ENCODE measurements at places on chromosomes 7 and 10.

GRCh38 chr7:68256295-68256694, 1259.7 kb downstream of the TYW1 start:
- DNase-seq: no peak

DNA sequence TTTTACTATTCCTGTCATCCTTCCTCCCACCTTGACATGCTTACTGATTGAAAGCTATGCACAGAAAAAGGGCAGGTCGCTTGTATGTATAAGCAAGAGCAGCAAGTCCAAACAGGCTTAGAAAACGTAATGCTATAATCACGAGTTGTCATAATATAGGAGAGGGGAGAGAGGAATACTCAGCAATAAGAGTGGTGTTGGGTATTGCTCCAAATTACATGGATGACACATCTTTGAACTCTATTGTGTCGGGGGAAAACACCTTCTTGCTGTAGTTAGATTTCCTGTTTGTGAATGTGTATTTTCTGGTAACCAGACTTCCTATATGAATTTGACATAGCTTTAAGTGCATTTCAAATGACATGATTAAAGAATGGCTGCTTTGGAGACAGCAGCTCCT, 7.5 kb downstream of the MET start:
- DNase-seq: no peak

DNA sequence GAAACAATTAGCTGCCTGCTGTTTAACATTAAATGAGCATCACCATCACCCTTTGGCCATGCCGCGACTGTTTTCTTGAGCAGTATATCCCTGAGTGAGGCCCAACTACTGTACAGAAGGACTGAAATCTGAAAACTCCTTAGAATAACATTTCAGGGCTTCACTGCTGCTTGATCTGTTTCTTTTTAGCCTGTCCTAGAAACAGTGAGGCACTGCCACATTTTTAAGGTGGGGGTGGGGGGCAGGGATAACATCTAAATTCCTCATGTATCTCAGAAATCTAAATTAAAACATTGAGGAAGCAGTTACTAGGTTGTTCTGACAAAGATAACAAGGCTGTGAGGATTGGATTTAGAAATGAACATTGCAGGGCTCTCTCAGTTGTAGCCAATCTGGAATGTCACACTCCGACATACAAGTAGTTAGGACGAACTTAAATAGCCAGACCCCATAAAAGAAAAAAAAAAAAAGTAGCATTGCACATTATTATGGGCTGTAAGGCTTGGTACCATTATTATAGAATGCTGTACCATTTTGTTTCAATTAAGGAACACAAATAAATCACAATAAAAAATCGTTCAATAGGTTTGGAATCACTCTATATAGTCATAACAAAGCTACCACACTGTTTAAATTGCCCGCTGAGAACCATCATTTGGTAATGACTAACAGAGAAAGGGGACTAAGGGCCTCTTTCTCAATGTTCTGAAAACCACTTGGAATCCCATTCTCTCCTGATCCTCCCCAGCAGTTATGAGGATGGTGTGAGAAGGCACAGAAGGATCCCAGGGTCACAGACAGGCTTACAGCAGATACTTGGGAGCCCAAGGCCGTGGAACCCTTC, 256.1 kb downstream of the INHBA start:
- no peak for DNase-seq

DNA sequence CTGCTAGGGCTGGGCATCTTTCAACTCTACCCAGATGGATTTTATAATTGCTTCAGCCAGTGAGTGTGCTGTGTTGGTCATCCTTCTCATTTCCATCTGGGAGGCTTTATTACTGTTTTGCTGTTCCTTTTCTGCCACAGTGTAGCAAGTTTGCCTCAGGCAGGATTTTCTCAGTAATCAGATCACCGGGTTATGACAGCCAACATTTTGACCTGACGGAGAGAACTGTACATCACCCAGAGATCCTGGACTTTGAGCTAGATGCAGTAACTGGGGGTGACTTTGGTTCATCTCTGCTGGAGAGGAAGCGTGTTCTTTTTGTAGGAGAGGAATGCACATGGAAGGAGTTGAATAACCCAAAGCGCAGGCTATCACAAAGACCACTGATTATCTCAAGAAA, 111.8 kb upstream of the AGR3 start:
- no peak for DNase-seq

DNA sequence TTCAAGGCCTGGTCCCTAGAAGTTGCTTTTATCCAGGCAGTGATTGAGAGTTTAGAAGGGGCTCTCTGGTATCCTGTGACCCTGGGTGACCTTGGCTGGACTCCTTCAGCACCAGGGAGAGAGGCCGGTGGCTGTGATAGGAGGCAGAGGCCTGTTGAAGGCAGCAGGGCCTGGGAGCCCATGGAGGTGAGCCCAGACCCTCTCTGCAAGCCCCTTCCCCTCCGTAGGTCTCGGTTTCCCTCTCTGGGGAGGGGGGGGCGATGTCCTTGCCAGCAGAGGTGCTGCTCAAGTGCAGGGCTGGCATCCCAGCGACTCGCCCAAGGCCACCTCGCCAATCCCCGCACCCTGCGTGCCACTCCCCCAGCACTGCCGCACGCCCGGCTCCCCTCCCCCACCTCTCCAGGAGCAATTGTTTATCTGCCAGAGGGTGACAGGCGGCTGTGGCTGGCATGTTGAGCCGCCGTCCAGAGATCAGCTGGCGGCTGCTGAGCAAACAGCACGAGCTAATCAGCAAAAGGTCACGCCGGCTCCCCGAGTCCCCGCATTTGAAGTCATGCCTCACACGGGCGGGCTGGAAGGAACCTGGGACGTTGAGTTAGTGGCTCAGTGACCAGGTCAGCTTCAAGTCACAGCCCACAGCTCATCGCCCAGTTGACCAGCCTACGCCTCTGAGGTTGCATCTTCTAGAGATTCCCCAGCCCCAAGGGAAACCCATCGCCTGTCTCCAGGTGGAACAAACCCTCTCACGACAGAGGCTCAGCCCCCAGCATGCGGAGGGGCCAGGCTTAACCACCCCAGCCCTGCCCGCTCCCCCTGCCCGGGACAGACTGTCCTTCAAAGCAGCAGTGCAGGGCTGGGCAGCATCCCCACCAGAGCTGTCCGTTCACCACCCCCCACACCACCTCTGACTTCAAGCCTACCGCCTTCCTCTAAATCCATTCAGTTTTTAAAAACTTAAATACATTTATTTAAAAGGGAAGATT, 43.7 kb downstream of the ELFN1 start:
- DNase-seq: no peak

Data from kidney glomerular epithelial cell (primary cell).